CD4-positive, alpha-beta T cell treated with Interleukin-6 at 100 ng/mL for 8 hours (primary cell): ENCODE measurements at places on chromosomes 7 and 10.

DNA sequence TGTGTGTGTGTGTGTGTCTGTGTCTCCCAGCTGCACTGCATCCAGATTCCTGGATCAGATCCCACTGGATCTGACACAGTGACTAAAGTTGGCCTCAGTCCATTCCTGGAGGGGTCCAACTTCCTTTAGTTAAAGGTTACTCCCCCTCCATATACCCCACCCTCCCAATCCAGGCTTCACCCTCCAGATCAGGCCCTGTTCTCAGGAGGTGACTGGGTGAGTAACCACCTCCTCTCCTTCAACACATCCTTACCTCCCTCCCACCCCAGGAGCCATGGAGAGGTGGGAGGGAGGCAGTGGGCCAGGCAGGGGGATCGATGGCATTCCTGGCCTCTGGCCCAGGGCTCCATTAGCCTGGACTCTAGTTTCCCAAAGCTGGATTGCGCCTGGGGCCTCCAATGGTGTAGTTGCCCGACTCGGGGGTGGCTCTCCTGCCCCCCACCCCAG lies 11.3 kb downstream of the KCNIP2 start:
- no peak for DNase-seq

DNA sequence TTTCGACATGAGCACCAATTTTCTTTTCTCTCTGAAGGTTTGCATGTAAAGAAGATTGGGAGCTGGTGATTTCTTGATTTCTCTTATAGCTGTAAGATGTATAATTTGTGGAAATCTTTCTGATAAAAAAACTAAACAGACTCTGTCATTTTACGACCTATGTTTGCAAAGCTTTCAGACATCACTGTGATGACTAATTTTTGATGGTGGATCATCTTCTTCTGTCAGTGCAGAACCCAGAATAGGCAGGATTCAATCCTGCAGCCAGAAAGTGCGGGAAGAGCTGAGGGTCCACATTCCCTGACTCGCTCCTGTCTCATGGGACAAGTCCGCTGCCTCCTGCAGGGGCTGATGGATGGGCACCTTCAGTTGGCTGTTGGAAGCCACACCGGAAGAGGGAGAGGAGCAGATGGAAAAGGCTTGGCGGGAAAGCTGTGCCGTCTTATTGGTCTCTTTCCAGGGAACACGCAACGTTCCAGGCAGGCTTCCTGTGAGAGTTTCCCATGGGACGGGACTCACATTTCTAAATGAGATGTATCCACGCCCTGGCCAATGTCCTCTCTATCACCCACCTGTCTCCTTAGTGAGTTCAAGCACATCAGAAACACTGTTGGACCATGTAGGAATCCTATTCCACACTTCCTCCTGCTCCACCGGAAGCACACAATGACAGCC lies 186.9 kb downstream of the PRPF18 start:
- no peak for DNase-seq

- no peak for DNase-seq
These were observed 374.5 kb upstream of the FOXK1 start for GRCh38 chr7:4307316-4308204.

DNA sequence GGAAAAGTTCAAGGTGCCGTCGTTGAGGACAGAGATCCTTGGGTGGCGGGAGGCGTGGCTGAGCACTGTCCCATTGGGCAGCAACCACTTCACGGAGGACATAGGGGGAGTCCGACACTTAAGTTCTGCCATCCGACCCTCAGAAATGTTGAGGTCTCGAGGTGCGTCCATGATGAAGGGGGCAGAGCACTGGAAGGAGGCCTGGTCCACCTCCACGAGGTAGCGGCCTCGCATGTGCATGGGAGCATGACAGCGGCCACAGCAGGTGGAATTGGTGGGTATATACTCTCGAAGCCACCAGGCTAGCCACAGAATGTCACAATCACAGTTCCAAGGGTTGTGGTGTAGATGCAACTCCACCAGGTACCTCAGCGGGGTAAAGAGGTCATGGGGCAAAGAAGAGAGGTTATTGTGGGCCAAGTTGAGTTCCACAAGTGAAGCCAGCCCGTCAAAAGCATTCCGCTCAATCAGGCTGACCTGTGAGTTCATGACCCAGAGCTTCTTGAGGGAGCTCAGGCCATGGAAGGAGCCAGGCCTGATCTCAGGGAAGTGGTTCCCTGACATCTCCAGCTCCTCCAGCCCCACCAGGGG lies 1.7 kb downstream of the LRRC4 start:
- DNase-seq = no peak

DNA sequence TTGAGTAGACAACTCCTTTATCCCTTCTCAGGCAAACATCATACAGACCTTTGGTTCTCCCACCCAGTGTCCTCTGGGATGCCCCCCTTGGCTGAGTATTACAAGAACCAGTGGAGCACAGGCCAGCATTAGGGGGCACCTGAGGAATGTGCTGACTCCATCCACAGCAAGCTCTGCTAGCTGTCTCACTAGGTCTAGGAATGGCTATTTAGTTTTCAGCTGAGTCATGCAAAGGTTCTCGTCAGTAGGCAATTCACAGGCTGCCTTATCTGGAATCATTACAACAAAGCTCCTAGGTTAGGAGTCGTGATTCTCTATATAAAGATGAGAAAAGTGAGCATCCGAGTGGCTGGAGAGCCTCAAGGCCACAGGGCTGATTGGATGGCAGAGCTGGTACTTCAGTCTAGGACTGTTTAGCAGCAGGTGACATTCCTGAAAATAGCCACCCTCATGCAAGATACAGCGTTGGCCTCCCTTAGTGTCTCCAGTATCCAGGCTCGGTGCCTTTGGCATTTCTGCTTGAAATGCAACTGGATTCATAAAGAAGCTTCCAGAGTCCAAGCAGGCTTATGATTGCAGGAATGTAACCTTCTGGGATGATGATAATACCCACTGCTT lies 75.8 kb downstream of the CDCA7L start:
- no peak for DNase-seq

GRCh38 chr7:84877943-84878570 lies 308.8 kb downstream of the SEMA3D start:
- DNase-seq = no peak

- no peak for DNase-seq
These were observed 10.4 kb downstream of the ALDH18A1 start for GRCh38 chr10:95646160-95646559.
